ENCODE measurements at places on chromosomes 5 and 9.

DNA sequence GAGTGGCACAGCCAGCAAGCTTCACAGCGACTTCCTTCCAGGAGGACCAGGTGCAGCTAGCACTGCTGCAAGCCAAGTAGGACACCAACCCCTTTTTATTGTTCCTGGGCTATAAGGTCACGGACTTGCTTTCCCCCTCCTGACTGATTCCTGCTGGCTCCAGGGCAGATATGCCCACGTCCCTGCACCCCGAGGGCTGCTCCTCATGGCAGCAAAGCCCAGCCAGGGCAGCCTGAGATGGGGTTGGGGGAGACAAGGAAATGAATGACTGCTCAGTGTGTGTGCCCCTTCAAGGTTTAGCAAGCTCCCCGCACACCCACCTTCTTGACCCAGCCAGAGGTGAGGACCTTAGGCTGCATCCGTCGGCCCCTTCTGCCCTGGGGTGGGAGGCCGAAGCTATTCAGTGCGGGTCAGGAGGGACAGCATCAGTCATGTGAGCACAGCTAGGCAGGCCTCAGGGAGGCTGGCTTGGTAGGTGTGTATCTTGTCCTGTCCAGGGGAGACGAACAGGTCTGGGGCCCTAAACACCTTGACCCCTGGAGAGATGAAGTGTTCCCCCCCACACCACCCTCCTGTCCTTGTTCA, 136.2 kb upstream of the PHYKPL start:
- no peak for DNase-seq

- DNase-seq = no peak
These were observed 272.8 kb upstream of the SLC30A5 start for GRCh38 chr5:68821056-68821455.

DNA sequence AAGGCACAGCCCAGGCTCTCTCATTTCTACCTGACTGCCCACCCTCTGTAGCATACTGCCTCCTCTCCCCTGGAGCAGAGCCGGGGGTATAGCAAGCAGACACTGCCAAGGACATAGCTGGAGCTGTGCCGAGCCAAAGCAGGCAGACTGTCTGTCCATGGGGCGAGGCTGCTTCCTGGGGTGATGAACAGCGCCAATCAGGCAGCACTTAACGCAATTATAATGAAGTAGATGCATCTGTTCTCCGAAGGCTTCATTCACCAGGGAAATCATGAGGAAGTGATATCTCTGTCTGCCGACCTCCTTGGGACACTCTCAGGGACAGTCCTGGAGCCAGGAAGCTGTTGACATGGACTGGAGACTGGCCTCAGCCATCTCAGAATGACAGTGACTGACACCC, 230.7 kb downstream of the ASTN2 start:
- DNase-seq = no peak

GRCh38 chr5:157167214-157167621, 1.2 kb upstream of the GARIN3 start:
- DNase-seq = no peak

DNA sequence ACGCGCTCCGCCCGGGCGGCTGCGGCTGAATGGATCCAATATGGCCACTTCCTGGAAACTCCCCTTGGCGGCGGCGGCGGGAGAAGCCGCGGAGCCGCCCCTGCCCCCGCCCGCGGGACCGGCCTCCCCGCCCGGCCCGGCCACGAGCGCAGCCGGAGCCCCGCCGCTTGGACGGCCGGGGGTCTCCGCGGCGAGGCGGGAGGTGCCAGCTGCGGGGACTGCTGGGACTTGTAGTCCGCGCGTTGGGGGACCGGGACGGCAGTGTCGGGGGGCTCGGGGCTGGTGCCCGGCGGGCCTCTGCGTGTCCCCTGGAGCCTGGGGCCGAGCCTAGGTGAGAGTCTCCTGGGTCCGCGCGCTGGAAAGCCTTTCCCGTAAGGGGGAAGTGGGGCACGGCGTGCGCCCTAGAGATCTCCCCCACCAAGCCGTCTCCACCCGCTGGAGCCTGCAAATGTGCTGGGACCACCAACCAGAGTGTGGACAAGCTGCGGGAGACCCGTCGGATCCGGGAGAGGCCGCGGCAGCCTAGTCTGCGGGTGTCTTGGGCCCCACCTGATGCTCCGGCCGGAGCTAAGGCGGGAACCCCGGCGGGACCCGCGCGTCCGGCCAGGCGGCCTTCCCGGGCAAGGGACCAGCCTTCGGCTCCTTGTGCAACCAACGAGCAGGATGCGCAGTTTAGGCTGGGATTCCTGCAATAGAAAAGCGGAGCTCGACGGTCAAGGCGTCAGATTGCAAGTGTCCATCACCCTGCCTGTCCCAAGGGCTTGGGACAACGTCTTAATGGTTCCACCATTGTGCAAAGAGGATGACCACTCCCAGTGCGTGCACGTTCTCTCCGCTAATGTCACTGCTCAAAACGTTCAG, at the start of gene SEPTIN8:
Gene SEPTIN8 (minus strand): TSS at position 31 of the 861 bp plus-strand sequence. CDS start 102 bp downstream, outside the sequence.
- DNase-seq = no peak

DNA sequence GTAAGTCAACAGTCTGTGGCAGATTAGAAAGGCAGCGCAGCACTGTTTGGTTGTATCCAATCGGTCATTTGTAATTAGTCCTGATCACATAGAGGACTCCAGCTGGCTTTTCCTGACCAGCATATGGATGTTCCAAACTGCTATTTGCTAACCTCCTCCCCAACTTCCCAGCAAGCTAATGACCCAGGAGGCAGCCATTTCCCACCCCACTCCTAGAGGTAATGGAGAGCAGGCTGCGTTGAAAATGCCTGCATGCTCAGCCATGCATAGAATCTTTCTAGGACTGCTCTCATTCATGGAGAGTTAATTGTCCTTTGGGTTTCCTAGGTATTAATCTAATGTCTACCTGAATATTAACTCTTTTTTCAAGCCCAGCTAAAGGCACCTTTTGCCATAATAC, 850.6 kb upstream of the WWC1 start:
- DNase-seq = no peak

GRCh38 chr5:27598576-27598975, 560.2 kb upstream of the CDH9 start:
- no peak for DNase-seq

GRCh38 chr5:79070350-79070667, 742 bp downstream of the BHMT2 start:
- DNase-seq = no peak

DNA sequence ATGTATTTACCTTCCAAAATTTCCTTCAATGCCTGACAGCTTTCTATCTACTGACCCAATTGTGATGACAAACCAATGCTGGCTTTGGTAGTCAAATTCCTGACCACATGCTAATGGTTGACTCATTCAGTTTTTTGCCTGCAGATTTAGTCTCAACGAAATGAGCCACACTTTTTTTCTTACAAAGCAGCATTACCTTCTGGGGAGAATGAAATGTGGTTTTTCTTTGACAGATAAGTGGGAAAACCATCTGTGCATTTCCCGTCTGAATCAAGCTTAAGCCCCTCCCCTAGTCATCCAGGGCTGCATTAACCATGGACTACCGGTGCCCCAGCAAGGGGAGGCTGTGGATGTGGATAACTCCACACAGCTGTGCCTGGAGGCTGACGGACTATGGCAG, 99.6 kb upstream of the TAF11L2 start:
- peak; percentile 44 for DNase-seq

- no peak for DNase-seq
These were observed 659 bp upstream of the TUSC1 start for GRCh38 chr9:25678846-25679360.

DNA sequence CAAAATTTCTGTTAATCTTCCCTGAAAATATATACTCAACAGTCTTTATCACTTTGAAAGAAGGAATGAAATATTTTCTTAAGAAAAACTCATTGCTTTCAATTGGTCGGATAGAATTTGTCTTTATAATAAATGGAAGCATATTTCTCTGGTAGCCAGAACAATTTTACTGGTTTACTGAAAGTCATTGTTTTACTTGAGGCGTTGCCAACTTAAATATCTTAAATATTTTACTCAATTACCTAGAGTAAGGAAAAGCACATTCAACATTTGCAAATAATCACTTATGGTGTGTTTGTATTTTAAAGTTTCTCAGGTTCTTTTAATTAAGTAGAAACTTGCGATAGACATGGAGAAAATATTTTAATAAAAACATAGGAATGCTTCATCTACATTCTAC, 1181.7 kb downstream of the EFNA5 start:
- no peak for DNase-seq

- no peak for DNase-seq
These were observed 6.5 kb downstream of the NTNG2 start for GRCh38 chr9:132168347-132168746.

DNA sequence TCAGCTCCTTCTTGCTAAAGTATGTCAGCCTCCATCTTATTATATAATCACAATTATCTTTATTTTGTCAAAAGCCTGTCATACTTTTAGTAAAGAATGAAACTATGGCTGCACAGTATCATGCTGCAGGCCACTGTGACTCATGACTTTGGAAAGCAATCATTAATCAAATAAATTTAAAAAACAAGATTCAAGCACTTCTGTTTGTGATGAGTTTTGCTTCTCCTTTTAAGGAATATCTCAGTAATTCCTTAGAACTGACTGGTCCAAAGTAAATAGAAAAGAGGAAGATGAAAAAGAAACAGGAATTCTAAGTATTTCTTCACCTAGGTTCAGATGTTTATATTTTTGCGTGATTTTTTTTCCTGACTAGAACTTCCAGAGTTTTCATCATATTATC, 83.1 kb downstream of the EDIL3 start:
- DNase-seq = no peak

- DNase-seq = no peak
These were observed 190.1 kb downstream of the GADD45G start for GRCh38 chr9:89794918-89795317.

DNA sequence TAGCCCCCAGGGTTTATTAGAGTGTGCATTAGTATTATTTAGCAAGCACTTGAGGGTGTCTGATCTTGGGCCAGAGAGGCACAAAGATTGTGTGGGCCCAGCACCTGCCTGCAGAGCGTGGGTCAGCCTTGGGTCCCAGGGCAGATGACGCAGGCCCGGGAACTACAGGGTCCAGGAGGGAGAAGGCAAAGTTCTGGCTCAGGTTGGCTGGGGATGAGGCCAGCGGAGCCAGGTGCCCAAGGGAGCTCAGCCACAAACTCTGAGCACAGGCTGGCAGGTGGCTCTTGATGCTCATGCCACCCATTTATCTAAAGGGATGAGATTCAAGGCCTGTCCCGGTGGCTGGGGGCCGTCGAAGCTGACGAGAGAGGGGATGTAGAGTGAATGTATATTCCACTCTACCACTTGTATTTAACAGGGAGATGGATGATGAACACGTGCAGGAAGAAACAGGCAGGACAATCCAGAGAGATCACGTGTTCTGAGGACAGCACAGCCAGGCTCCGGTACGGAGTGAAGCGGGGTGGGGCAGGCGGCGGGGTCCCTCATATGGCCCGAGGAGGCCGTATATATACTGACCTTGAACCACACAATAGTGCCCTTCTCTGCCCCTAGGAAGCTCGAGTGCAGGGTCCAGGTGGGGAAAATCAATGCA, 818 bp upstream of the OBP2A start:
- DNase-seq = no peak

GRCh38 chr9:70125621-70126263, 82.1 kb downstream of the MAMDC2 start:
- no peak for DNase-seq

GRCh38 chr5:66741394-66741793, 145.2 kb downstream of the MAST4 start:
- no peak for DNase-seq

GRCh38 chr5:17218353-17219005, 1.0 kb downstream of the BASP1 start:
- peak; percentile 64 for DNase-seq

- no peak for DNase-seq
These were observed 46.6 kb upstream of the C5orf58 start for GRCh38 chr5:170186156-170186555.

DNA sequence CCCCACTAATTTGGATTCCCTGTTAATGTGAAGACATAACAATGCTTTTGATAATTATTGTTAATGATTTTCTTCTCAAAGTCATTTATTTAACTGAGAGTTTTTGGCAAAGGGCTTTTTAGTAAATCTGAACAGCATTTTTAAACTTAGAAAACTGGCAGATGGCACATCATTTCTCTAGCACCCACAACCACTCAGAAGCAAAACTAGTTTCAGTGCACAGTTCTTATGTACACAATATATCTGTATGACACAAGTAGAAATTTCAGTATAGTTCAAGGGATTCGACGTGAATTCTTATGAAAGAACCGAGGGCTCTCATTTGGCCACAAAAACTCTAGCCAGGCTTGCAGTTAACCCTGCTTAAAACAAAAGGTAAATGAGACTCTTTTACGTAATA, 231.4 kb upstream of the CDH9 start:
- no peak for DNase-seq

- DNase-seq = no peak
These were observed 569.5 kb upstream of the SEMA6A start for GRCh38 chr5:117144086-117144485.

DNA sequence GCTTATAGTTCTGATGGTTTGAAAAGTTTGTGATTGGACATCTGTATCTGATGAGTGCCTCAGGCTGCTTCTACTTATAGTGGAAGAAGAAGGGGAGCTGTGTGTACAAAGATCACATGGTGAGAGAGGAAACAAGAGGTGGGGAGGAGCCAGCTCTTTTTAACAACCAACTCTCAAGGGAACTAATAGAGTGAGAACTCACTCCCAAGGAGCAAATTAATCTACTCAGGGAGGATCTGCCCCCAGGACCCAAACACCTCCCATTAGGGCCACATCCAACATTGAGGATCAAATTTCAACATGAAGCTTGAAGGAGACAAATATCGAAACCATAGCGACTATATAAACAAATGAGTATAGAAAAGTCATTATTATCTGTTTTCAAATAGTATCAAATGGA, 64.7 kb upstream of the PRLR start:
- DNase-seq = no peak

- DNase-seq = no peak
These were observed 153.9 kb upstream of the NFIB start for GRCh38 chr9:14467675-14468374.

GRCh38 chr5:7910738-7911428, 41.9 kb downstream of the MTRR start:
- DNase-seq = no peak

GRCh38 chr9:118954857-118955256, 414.4 kb downstream of the BRINP1 start:
- DNase-seq = no peak

GRCh38 chr5:112419164-112419985, at the start of gene EPB41L4A:
Gene EPB41L4A, minus strand, starts transcription at chr5:112419277. Its CDS starts 238 bp downstream, at chr5:112419039.
- DNase-seq = no peak

GRCh38 chr5:123438244-123438643, 15.0 kb upstream of the CEP120 start:
- DNase-seq = no peak

- DNase-seq = no peak
These were observed 339.5 kb upstream of the ZNF608 start for GRCh38 chr5:125085797-125086505.

DNA sequence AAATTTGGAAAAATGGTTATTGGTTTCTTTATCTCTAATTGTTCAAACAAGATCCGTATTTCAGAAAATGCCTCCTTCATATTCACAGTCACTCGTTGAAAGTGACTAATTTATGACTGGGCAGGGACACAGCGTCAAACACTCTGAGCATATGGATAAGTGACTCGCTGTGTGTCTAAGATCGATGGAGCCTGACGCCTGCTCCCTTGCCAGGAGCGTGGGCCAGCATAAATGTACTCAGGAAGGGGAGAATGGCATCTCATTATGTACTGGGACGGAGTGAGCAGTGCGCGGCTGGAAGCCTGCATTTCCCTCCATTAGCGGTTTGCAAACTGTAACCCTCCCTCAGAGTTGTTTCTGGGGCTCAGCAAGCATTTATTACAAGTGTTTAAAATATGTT, 79.8 kb upstream of the CAST start:
- DNase-seq = no peak
